ENCODE measurements at places on chromosomes 3 and 15.

- DNase-seq, result no peak
Measured at GRCh38 chr3:36944012-36944640, 728 bp downstream of the TRANK1 start.

GRCh38 chr3:99579246-99579645 is 59.1 kb upstream of the COL8A1 start:
- no peak for DNase-seq

GRCh38 chr15:80803580-80804525 is 24.7 kb downstream of the CEMIP start:
- no peak for DNase-seq

- DNase-seq, result no peak
Measured at GRCh38 chr3:186383026-186383993, 21.3 kb upstream of the DGKG start.

- DNase-seq, result no peak
Measured at GRCh38 chr3:56799251-56799882, 2.4 kb downstream of the ARHGEF3 start.

DNA sequence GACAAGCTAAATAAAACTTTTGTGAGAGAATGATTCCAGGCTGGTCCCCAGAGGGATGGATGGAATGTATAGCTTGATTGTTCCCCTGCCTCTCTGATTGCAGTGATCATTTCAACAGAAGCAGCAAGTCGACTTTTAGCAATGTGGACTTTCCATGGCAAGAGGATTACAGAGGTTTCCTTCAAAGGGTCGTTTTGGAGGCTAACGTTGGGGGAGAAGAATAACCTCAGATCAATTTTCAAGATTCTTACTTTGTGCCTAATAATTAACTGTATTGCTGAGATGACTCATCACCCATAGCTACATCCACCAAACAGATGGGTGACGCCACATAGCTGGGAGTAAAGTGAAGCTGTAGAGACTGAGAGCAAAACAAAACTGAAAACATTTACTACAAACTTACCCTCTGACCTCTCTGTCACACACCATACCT is 79.9 kb downstream of the GTPBP8 start:
- DNase-seq, result no peak

GRCh38 chr15:70318594-70319465 is 221.1 kb upstream of the TLE3 start:
- DNase-seq, result no peak

GRCh38 chr3:114274929-114275328 is 18.9 kb upstream of the TIGIT start:
- no peak for DNase-seq

DNA sequence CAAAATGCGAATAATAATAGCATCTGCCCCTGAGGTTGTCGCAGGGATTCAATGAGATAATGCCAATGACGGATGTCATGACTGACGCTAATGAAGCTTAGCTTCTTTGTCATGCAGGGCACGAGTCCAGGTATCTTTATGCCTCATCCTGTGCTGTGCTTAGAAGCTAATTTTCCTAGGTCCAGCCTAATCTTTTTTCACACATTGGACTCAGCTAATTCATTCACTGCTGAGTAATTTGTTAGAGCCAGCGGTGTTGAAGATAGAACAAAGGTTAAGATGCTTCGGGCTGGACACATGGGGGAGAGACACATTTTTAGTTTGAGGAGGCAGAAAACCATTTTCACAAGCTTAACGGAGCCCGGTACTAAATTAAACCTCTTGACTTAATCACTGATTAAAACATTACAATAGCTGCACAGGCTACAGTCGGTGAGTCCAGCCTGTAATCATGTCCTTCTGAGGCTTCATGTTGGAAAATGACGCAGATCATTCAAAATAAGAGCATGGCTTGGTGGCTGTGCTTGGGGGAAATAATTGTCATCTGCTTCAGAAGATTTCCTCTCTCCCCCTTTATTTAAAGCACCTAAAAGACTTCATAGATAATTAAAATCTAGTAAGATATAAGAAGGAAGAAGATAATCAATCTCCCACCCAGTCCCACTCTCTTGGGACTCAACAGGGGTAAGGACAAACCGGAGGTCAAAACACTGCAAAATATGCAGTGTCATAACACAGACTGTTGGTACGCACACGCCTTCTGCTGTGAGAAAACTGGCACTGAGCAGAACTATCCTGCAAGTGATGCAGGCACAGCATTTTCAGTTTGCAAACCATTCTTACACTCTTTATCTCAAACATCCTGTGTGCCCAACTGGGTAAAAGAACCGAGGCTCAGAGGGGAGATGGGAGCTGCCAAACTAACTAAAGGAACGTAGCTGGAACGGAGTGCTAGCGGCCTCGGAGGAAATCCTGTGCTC is 3.3 kb upstream of the CCDC174 start:
- no peak for DNase-seq

DNA sequence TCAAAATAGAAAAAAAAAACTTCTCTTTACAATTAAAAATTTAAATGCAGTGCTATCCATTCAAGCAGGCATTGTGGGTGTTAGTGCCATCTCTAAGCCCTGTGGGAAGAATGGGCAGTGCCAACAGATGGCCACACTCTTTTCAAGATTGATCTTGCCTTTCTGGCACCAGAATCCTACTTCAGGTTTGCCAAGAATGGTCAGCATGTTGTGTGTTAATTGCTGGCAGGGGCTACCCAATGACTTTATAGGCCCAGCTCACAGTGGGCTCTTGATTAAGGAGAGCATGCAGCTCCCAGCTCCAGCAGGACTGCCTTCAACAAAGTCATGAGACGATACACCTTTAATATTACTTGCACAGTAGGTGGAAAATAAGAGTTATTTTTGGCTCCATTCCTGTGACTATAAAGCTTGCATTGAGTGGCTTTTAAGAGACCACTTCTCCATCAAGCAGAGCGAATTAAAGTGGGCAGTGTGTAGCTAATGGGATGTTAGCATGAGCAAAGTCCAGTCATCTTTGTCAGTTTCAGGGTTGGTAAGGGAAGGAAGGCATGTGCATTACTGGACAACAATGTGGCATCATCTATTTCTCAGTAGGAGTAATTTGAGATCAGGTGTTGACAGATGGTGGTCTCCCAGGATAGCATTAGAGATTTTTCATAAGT is 476.8 kb downstream of the C3orf38 start:
- DNase-seq, result no peak

GRCh38 chr15:80576519-80577090 is 118.5 kb upstream of the ABHD17C start:
- DNase-seq, result no peak

DNA sequence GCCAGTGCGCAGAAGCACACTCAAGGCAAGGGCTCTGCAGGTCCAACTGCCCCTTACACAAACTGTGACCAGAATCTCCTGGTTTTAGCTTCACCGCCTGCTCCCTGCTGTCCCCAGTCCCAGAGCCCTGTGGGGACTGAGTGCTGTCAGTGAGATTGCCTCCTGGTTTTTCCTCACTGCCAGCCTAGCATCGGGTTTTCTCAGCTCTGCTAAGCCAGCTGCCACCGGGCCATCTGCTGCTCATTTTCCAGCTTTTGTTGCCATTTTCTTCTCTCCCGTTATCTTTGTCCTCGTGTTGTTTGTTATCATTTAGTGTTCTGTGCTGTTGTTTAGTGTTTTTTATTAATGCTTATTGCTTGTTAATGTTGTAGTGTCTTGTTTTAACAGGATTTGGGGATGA is 79.5 kb upstream of the BLM start:
- no peak for DNase-seq

DNA sequence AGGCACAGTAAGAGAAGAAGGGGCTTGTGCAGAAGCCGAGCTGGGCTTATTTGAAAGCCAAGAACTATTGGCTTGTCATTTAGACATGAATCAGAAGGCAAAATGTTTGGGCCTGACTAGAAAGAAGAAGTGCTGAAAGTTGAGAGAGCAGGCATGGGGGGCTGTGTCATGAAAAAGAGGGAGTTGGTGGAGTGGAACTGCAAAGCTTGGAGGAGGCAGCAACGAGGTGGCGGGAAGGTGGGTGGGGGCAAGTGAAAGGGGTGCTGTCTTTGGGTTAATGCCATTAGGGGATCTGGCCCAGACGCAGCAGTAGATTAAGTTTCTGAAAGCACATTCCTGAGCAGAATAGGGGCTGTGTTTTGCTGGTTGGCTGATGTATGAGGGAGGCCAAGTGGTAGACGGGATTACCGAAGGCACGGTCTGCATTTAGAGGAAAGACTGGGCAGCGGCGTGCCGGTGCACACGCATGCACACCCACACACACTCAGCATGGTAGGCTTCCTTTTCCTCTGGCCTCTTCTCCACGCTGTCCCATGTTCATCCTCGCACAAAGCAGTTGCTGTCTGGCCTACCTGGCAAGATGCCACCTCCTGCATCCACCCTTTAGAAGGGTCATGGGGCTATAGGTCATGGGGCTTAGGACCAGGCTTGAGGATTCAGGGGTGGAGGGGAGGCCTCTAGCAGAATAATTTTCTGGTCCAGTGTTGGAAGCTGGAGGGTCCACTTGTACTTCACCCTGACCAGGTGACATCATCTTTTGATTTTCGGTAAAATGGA is 43.0 kb downstream of the BOC start:
- DNase-seq, result no peak

GRCh38 chr15:61275901-61276300 is 46.8 kb upstream of the RORA start:
- no peak for DNase-seq

GRCh38 chr3:189490337-189490736 is 140.9 kb upstream of the TP63 start:
- no peak for DNase-seq

- no peak for DNase-seq
Measured at GRCh38 chr3:70737666-70738290, 425.3 kb upstream of the MDFIC2 start.

DNA sequence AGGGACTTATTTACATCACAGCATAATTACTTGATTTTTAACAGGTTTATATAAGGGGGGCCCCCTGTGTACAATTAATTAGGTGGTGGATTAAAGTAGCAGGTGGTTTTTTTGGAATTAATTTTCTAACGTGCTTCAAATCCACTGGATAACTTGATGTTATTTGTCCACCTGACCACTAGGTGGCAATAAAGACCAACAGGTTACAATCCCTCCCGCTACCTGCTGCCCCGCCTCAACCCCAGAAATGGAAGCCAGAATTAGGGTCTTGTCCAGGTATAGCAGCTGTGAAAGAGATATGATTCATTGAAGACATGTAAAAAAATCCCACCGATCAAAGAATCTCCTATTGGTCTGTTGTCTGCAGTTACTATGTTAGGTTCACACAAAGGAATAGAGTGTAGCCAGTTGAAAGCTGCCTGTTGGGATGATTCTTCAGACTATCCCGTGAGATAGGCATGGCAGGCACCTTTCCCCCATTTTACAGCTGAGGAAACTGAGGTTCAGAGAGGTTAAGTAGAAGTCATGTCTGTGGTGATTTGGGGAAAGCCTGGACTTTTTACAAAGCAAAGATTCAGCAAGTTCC is 44.0 kb downstream of the MFSD1 start:
- no peak for DNase-seq

- no peak for DNase-seq
Measured at GRCh38 chr15:68154923-68155559, 50.1 kb downstream of the CALML4 start.

GRCh38 chr15:78170848-78171773 is 21.9 kb downstream of the IDH3A start:
- no peak for DNase-seq

DNA sequence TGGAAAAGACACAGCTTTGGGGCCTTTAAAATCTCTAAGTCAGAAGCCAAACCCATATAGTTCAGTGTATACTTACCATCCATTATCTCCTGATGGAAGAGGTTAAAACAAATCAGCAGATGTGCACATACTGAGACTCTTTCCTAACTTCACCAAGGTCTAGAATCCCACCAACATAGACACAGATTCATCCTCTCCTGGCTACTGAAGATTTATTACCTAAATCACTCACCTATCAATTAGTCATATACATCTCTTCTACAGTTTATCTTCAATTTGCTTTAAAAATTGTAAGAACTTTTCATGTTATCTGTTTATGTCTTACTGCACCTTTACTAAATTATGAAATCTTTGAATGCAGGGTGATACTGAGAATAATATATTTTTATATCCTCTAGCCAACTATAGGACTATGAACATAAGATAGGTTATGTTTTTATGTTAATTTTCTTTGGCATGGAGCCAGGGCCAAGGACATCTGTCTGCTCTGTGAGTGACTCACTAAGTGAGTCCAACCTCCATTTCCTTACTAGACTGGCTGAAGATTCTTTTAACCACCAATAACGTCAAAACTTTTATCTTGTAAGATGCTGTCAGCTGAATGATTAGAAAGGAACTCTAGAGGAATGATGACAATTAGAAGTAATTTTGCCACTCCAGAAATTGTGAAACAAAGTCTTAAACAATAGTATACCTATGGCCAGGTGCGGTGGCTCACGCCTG is 397.6 kb downstream of the FOXP1 start:
- no peak for DNase-seq

- no peak for DNase-seq
Measured at GRCh38 chr15:56639631-56640030, 93.7 kb downstream of the ZNF280D start.

DNA sequence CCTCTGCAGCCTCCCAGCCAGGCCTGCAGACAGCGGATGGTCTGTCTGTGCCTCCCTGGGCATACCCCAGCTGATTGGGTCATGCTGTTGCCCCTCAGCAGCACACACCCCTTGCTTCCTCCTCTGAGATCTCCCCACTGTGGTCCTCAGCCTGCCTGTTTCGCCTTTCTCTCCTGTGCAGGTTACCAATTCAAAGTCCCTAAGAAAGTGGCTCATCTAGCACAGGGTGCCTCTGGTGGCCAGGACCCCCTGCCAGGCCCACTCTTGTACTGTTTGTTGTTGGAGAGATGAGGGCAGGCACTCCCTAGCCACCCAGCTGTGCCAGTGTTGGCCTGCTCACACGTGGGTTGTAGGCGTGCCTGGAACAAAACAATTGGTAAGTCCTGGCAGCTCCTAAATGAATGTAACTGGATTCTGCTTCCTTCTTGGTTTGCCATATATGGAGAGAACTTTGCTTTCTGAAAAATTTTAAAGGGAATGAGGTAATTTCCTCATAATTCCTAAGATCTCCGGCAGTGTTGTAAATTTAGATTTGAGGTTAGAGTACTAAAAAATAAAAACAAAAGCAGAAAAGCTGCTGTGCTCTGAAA is 213.2 kb upstream of the IL12A start:
- DNase-seq, result no peak

- no peak for DNase-seq
Measured at GRCh38 chr3:89867286-89867685, 759.9 kb downstream of the EPHA3 start.

DNA sequence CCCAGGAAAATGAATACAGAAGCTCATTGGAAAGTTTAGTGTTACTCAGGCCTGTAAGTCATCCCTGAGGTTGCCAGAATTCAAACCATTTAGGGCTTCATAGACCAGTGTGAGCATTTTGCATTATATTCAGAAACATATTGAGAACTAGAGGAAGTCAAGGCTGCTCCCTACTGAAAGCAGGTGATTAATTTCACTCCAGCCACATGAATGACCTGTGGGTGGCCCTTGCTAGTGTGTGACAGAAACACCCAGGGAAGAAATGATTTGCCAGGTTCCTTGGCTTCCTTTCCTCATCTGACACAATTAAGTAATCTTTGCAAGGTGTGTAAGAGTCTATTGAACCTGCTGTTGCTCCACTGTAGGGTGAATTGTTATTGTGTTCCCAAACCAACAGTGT is 61.8 kb downstream of the GAP43 start:
- no peak for DNase-seq
